Caco-2 (cell line): ENCODE measurements at places on chromosomes 7 and 10. TPM values are rescaled to one million over a fixed set of nuclear protein-coding genes. Genes with fewer than 3 reads are reported as not detected.

DNA sequence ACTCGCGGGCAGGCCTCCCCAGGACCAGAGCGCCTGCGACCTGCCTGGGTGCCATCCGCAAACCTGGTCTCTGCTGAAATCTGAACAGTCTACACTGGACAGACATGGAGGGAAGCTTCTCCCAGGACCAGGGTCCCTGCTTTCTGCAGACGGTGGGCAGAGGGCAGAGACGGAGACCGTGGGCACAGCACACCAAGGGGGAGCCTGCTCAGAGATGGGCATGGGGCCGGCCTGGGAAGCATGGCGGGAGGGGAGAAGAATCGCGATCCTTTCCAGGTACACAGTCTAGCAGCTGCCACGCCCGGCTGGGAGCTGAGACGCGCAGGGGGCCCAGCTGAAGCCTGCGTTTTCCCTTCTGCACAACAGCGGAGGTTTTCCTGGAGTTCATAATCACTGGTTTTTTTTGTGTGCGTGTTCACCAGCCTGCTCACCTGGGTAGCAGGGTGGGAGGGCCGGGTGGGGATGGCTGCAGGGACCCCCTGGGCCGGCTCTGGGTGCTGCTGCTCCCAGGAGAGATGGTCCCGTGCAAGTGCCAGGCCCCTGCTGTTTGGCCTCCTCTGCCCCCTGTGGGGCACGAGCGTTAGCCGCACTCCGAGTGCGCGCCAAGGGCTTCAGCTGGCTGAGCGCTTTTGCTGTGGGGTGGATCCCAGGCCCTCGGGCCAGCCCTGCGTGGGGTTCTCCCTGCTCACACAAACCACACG is 448.8 kb downstream of the DNAJB6 start:
- no peak overlapping the region for H3K4me3 ChIP-seq
- no peaks in the 10 kb centered on the region for H3K36me3 ChIP-seq
- no peak overlapping the region for H3K27ac ChIP-seq
- DNase-seq, result no peak
- no peaks in the 10 kb centered on the region for H3K4me1 ChIP-seq
- H3K27me3 ChIP-seq, result no peaks in the 10 kb centered on the region

The SLC29A3 gene
- total RNA-seq, result 18.3 and 20.7 TPM in 2 replicates

The SFTPA1 gene
- total RNA-seq, result not detected in 2 replicates

The ACTA2 gene
- 0.23 TPM in 1 of 2 replicates, not detected in the other for total RNA-seq

The SCART1 gene
- 0.70 and 0.73 TPM in 2 replicates for total RNA-seq
